ENCODE measurements at places on chromosomes 3 and 15.

- DNase-seq, result no peak
Observed at GRCh38 chr3:98885851-98886250, 15.6 kb downstream of the DCBLD2 start.

- no peak for DNase-seq
Observed at GRCh38 chr15:38554354-38554753, 10.3 kb downstream of the RASGRP1 start.

DNA sequence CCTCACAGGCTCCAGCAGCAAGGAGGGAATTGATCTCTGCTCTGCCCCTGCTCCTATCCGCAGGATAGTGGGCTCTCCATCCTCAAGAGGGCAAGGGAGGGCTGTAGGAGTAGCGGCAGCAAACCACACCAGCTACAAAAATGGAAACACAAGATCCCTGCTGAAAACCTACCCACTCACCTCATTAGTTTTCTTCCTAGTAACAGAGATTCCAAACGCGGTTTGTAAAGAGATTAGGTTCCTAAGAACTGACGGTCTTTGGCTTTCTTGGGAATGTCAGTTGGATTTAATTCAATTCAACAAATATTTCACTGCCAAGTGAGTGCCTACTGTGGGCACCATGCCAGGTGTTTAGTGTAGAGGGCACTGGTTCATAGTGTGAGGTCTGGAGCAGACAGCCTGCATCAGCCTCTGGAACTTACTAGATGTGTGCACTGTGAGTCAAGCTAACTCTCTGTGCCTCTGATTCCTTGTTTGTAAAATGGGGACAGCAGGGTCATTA, 84.7 kb downstream of the MRPL46 start:
- DNase-seq, result no peak

DNA sequence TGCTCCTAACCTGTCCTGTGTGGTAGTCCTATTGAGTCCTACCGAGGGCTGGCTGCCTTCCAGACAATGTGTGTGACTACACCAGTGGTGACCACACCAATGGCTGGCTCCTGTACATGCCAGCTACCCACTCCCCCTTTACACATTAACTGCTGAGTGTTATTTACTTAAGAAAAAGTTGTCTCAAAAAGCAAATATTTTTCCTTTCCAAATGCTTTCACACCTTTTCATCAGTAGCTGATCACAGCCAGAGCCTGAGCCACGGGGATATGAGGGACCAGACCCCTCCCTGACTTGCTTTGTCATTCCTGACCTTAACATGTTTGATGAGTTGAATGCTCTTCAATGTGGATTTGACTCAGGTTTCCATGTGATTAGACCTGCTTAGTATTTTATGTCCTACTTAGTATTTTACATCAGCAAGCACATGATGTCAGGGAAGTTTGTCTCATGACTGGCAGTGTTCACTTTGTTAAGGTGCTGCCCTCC, 29.6 kb upstream of the GREM1 start:
- DNase-seq, result no peak

GRCh38 chr15:33618350-33618749, 307.6 kb downstream of the RYR3 start:
- DNase-seq, result no peak

GRCh38 chr3:141432904-141433303, 53.9 kb upstream of the RASA2 start:
- no peak for DNase-seq

- no peak for DNase-seq
Observed at GRCh38 chr3:176147251-176147650, 1050.0 kb downstream of the TBL1XR1 start.

- no peak for DNase-seq
Observed at GRCh38 chr3:46489381-46489780, 8.4 kb upstream of the RTP3 start.

DNA sequence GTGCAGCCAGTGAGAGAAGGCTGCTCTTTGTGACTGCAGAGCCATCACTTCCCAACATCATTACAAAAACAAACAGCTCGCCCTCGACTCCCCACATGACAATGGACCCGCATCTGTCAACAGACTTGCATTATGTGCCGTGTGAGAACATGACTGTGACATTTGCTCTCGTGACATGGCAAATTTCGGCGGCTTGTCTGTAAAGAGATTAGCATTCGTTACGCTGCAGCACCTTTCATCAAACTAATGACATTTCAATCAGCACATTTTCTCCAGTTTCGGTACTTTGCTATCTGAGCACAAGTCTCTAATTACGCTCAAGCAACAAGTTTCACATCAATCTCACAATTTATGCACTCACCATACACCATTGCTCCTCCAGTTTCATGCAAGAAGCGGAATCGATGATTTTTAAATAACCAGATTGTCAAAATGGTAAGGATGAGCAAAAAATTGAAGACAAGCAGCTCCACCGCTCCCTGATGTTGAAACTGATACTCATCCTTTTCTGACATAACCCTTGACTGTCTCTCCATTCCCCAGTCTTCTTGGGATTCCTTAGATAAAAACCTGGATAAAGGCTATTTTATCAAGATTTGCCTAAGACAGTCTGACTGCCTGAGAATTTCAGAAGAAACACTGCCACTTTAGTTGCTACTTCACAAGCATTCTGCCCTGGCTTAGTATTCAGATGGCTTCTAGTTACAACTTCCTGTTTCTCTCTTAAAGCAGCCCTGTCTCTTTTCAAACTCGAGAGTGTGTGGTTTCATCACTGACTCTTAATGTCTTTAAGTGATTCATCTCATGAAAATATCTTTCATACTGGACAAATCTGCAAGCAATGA, at the start of gene SLC9A9:
TSS of gene SLC9A9 (minus strand) at position 682 of the 845 bp plus-strand sequence. CDS start at position 536, 146 bp downstream.
- DNase-seq, result peak; percentile 82

DNA sequence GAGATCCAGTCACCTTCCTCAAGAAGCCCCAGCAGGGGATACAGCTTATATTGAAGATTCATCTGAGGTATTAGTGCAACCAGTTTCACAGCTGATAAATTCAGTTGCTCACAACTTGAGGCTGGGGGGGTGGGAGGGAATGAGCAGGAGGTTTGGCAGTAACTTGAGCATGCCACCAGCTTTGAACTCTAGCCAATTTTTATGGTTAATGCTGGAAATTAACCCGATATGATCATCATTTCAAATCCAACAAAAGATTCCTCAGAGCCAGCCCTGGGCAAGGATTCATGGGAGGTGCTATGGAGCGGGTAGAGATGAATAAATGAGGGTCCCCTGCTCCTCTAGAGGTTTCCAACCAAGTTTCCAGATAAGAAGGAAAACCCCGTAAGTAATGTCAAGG, 73.1 kb upstream of the HES1 start:
- no peak for DNase-seq

All from hematopoietic multipotent progenitor cell treated with erythropoietin and hydrocortisone succinate and interleukin-3 and kit ligand, for 4 days (in vitro differentiated cells).